Stimulated activated CD4-positive, alpha-beta T cell treated with anti-CD3 and anti-CD28 coated beads, Interleukin-1b, Interleukin-23, amount 100 ng/mL, for 24 hours (primary cell): ENCODE measurements at places on chromosomes 6 and 20.
A peak's percentile ranks its signal among the peaks of the same experiment; 100 is the strongest.

DNA sequence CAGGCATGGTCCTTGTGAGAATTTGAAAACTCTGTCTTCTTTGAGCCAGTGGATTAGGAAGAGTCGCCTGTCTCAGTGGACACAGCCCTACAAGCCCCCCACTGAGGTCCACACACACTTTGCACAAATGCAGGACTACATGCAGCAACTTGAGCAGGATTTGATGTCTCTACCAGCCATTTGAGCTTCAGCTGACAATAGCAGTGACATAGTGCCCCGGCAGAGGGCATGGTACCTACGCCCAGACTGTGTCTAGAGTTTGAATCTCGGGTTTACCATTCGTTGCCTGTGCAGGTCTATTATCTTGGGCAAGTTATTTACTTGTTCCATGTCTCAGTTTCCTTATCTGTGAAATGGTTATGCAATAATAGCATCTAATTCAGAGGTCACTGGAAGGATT is 580.1 kb downstream of the TFAP2B start:
- no peak for DNase-seq

DNA sequence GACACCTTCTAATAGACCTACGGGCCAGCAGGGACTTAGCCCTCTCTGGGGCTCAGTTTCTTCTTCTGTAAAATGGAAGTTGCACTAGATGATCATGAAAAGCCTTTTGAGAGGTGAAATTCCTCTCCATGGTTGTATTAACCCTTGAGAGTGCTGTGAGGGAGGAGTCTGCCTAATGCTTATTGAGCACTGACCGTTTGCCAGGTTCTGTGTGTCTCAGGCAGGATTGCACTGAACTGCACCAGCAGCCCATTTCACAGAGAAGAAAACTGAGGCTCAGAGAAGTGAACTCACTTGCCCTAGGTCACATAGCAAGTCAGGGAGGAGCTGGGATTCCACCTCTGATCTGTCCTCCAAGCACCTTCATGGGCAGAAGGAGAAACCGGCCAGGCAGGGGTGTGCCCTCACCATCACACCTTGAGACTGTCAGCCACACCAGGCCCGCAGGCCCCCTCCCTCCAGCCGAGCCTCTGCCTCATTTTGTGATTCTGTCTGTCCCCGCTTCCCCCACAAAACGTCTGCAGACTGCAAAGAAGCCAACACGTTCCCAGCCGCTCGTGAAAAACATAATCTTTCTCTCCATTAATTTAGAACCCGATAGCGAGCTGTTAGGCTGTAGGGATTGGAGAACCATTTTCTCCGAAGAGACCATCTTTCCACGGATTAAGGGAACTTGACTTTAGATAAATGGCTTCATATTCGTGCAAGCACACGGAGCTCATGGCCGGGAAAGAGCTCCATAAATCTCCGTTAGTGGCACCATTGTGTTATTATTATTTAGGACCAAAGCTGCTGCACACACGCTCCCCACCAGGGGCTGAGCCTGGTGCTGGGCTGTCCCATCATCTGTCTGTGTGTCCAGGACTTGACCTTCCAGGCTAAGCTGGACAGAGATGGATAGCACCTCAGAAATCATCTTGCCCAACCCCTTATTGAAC is 46.0 kb downstream of the KIAA1755 start:
- DNase-seq, result no peak

GRCh38 chr6:157946865-157947532 is 34.7 kb upstream of the SYNJ2 start:
- DNase-seq, result no peak

- DNase-seq, result no peak
Observed at GRCh38 chr6:105072798-105073199, 107.0 kb downstream of the POPDC3 start.

DNA sequence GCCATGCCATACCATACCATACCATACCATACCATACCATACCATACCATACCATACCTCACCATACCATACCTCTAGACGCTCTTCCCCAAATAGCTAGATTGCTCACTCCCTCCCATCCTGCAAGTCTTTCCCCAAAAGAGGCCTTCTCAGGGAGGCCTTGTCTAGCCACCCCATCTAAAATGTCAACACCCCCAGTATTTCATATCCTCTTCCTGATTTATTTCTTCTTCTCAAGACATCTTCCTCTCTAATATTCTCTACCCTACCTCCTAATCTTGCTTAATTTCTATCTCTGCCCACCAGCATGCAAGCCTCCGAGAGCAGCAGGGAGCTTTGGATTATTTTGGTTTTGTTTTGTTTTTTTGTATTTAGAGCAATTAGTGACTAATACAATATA is 225.2 kb upstream of the RREB1 start:
- DNase-seq, result no peak

DNA sequence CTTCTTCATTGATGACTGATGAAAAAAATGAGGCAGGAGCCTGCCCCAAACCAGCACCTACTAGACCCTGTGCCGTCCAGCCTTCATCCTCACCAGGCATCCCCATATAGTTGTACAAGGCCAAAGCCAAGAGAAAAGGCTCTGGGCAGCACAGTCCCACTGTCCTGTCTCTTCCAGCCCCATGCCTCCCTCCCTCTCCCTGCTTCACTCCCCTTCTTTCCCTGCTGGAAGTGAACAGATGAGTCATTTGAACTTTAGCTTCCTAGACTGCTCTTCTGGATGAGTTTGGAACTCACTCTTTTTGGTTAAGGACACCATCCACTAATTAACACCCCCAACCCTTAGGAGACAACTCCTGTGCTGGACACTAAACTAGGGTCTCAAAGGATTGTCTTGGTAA is 235.2 kb downstream of the LRFN2 start:
- no peak for DNase-seq

DNA sequence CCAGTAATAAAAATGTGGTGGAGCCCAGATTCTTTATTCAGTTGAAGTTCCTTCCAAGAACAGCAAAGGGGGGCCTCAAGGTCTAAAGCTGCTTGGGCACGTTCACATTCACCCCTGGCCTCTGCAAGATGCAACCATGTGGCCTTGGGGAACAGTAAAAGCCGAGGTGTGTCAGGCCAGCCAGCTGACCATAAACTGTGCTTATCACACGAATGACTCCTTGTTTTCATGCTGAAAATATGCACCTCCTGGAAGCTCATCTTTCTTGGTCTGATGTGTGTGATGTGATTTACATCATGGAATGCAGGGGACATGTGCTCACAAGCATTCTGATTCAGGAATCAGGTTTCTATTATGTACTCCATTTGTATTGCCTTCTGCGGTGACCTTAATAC is 211.6 kb upstream of the MARCKS start:
- DNase-seq, result no peak

DNA sequence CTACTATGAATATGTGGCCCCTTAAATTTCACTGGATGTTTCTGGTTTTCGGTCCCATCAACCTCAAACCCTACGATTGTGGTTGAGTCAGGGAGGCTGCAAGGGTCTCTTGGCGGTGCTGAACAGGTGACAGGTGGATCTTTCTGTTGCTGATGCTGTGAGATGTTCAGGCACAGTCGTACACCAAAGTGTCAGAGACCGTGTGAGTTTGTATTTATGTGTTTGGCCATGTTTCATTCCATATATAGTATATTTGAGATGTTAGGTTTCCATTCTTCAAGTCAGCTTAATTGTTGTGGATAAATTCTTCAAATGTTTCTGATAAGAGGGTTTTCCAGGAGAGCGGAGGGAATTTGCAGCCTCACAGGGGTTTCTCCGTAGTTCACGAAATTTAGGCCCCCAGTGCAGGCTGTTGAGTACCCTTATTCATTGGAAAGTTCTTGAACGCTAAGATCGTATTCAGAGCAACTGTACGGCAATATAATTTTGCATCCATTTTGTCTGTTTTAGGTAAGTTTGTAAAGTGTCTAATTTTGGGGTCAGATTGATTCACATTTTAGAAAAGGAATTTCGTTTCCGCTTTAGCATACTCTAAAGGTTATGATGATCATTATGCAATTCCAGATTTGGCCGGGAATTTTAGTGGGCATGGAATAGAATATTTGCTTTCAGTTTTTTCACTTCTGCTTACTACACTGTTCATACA is 1.2 kb downstream of the TAB2 start:
- DNase-seq, result no peak

DNA sequence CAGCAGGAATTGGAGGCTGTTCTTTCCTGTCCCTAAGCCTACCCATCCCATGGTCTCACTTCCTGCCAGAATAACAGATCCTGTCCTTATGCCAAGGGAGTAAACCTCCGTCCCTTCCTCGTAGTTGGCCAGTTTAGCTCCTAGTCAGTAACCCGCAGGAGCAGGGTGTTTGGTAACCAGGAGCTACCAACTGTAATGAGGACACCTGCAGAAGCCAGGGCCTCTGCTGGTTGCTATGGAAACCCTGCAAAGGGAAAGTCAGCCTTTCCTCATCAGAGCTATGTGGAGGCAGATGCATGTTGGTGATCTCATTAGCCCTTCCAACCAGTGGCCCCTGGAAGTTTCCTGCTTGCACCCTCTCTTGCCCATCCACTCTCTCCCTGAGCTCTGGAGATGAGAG is 368.2 kb upstream of the SULF2 start:
- DNase-seq, result no peak

DNA sequence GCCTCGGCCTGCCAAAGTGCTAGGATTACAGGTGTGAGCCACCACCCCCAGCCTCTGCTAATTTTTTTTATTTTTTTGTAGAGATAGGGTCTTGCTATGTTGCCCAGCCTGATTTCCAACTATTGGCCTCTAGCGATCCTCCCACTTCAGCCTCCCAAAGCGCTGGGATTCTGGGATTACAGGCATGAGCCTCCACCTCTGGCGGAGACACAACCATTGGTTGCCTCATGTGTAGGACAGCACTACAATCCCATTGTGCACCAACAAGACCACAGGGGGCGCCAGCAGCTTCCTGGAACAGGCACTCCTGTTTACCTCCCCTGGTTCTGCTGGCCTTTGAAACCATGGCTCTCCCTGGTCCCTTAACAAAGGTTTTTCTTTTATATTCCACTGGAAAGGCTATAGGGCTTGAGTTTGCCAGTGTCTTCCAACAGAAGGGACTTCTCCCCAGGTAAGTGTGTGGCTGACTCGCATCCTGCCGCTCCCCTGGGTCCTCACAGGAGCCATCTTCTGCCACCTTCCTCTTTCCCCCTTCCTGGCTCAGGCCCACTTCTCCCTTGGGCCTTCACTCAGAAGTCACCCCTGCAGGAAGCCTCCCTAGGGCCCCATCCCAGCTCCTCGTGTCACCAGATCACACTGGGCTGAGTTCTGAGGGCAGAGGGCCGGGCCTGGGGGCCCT is 39.2 kb upstream of the TLDC2 start:
- DNase-seq, result peak; percentile 57

- DNase-seq, result no peak
Observed at GRCh38 chr6:86937219-86938079, at the start of gene HTR1E. Gene HTR1E, plus strand, starts transcription at chr6:86937528. Its CDS starts 77,807 bp downstream, at chr6:87015335.

DNA sequence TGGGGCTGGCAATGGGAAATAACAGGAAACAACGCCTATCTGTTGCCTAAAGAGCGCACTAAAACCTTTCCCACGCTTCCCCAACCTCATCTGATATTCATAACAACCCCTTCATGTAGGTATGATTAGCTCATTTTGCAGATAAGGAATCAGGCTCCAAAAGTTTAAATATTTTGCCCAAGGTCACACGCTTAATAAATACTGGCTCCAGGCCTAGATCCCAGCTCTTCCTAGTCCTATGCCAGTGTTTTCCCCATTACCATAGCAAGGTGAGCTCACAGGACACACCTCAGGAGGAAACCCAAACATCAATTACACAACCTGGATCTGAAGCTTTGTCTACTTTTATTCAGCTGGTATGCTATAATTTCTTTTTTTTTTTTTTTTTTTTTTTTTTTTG is 19.6 kb downstream of the MBOAT1 start:
- no peak for DNase-seq

GRCh38 chr6:137316626-137317025 is 97.4 kb upstream of the IFNGR1 start:
- no peak for DNase-seq

- no peak for DNase-seq
Observed at GRCh38 chr20:41287327-41287726, 30.2 kb downstream of the ZHX3 start.

DNA sequence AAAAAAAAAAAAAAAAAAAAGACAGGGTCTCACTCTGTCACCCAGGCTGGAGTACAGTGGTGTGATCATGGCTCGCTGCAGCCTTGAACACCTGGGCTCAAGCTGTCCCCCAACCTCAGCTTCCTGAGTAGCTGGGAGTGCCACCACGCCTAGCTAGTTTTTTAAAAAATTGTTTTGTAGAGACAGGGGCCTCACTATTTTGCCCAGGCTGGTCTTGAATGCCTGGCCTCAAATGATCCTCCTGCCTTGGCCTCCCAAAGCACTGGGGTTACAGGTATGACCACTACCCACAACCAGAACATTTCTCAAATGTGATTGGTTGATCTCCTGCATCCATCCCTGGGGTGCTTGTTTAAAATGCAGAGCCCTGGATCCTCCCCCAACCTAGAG is 5.6 kb upstream of the RBCK1 start:
- no peak for DNase-seq

GRCh38 chr20:34549291-34549928 is 9.1 kb upstream of the MAP1LC3A start:
- DNase-seq, result no peak

DNA sequence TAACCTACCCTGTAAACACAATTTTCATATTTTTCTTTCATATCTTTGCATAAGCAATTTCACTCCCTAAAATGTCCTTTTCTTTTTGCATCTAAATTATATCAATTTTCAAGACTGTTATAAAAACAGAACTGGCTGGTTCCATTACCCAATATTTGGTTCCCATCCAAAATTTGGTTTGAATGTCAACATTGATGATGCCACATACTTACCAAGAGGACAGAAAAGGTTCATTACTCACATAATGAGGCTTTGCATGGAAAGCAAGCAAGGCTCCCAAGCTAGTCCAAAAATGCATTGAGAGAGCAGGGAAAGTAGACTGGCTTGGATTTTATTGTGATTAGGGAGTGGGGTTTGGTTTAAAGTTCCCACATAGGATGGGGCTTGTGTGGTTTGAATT is 144.4 kb upstream of the AKIRIN2 start:
- DNase-seq, result no peak

GRCh38 chr20:23654000-23654399 is 16.2 kb upstream of the CST3 start:
- no peak for DNase-seq

DNA sequence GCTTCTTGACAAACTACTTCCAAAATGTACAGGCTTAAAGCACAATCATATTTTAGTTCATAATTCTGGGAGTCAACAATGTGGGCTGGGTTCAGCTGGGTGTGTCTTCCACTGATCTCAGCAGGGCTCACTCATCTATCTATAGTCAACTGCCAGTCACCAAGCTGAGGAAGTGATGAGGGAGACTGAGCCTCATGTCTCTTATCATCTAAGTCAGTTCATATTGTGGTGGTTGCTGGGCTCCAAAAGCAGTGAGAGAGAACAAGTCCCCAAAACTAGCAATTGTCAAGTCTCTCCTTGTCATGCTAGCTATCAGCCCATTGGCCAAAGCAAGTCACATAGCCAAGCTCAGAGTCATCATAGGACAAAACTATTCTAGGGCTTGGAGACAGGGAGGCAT is 465.9 kb upstream of the ARID1B start:
- DNase-seq, result no peak

GRCh38 chr6:25251426-25251825 is 27.7 kb upstream of the CARMIL1 start:
- DNase-seq, result no peak
